Pons (tissue), 1 donor: ENCODE measurements at places on chromosomes 16 and 17.

GRCh38 chr16:81650982-81651562, 128.0 kb upstream of the PLCG2 start:
- DNase-seq: no peak

DNA sequence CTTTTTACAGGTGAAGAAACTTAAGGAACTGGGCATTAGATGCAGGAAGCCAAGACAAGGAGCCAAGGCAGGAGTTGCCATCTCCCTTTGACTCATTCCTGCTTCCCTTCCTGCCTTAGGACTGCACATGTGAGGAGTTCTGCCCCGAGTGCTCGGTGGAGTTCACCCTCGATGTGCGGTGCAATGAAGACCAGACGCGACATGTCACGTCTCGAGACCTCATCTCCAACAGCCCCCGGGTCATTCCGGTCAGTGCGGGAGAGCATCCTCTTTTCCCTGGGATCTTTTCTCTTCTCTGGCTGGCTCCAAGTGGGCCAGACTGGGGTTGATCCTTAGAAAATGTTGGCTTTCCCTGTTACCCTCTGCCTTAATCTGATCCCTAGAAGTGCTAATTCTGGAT, 6.6 kb downstream of the POLR2C start:
- DNase-seq: no peak

DNA sequence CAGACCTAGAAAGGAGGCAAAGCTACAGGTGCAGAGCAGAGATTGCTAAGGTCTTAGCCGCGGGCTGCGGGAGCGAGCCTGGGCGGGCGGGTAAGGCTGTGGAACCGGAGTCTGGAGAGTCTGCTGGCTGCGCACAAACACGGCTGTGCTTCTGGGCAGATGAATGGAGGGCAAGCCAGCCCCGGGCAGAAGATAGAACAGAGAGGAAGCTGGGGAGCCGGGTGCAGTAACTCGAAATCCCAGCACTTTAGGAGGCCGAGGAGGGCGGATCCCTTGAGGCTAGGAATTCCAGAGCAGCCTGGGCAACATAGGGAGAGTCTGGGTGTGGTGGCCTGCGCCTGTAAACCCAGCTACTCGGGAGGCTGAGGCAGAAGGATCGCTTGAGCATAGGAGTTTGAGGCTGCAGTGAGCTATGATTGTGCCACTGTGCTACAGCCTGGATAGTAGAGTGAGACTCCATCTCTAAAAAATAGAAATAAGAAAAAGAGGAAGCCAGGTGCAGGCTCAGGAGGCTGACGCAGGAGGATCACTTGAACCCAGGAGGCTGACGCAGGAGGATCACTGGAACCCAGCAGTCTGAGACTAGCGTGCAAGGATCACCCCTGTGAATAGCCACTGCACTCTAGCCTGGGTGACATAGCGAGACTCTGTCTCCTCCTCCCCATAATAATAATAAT, 56.3 kb downstream of the PITPNC1 start:
- no peak for DNase-seq

- no peak for DNase-seq
Observed at GRCh38 chr16:85424260-85425073, 188.7 kb upstream of the GSE1 start.

DNA sequence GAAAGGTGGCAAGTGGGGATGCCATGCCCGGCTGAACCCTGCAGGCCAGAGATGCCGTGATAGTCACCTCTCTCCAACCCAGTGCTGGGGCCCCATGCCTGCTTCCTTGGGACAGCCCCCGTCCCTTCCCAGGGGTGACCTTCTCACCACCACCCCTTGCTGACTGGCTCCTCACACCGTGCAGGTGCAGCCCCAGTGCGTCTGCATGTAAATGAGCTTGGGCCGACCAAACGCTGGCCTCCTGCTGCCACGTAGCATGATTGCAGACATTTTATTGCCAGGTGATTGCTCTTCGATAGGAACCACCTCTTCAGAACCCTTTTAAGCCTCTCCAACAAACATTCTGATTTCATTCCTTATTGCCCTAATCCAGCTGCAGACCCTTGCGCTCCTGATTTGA, 32.5 kb downstream of the ASIC2 start:
- DNase-seq: no peak

DNA sequence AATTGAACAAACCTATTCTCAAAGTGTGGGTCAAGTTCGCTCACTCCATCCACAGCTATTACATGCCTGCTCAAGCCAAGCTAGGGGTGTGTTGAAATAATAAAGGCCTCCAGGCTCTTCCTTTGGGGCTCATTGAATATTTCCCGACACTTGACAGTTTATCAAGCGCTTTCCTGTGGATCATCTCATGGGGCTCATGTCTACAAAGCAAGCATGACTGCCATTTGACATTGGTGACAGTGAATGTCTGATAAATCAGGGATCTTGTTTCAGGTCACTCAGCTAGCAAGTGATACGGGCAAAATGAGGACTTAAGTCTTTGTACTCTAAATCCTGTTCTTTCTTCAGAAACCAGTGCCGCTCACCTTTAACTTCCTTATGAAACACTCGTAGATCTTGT, 542.6 kb downstream of the TOX3 start:
- no peak for DNase-seq

DNA sequence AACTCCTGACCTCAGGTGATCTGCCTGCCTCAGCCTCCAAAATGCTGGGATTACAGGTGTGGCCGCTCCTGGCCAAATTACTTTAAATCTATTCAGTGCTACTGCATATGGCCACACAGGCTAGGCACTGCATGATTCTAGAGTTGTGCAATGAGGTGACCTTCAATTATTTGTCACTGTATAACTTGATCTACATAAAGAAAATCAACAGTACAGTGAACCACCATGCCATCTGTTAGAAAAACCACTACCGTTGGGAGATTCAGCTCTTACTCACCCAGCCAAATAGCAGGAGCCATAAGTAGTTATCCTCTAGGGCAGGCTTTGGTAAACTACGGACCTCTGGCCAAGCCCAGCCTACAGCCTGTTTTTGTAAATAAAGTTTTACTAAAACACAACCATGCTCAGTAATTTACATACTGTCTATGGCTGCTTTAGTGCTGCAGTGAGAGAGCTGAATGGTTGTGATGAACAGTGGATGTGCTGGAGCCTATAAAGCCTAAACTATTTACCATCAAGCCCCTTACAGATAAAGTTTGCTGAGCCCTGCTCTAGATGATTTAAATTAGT, 40.7 kb upstream of the TANC2 start:
- no peak for DNase-seq

GRCh38 chr16:3036726-3037315, at the start of gene BICDL2:
BICDL2 (minus strand) TSS chr16:3036944; CDS start chr16:3035496, 1,448 bp downstream.
- no peak for DNase-seq

DNA sequence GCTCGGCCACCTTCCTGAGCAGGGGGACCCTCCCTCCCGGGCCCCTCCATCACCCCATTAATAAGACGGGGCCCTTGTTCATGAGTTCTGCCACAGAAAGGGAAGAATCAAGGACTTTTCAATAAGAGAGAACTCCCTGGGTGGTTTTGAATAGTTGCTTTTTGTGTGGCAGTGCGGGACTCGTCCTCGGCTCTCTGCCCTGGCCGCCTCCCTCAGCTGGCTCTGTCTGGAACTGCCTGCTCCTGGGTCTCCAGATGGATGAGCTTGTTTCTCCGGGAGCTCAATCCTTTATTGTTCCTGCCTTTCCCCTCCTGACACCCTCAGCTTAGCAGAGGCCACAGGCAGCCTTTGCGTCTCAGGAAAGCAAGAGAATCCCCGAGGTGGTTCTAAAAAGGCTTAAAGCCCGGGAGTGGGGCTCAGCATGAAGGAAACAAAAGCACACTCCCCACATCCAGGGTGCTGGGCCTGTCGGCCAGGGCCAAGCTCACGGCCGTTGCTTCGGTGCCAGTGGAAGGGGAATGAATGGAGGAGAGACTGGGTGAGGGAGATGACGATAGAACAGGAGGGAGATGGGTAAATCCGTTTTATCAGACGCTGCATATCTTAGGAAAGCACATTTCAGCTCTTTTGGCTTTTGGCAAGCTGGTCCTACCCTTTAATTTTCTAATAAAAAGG, 60.2 kb downstream of the RAI1 start:
- DNase-seq: peak; percentile 96

DNA sequence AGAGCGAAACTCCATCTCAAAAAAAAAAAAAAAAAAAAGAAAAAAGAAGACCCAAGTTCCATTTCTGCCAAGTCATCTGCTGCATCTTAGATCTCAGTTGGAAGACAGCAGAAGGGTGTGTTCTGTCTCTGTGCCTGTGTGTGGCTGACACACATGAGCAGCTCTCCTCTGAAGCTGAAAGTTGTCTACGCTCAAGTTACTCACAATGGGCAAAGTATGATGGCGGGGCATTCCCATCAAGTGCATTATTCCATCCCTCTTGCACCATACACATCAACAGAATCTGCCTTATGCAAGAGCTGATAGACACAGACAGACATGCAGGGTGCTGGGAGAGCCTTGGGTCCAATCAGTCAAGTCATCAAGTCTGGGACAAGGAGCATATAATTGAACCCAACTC, 402.2 kb downstream of the XYLT1 start:
- DNase-seq: no peak

DNA sequence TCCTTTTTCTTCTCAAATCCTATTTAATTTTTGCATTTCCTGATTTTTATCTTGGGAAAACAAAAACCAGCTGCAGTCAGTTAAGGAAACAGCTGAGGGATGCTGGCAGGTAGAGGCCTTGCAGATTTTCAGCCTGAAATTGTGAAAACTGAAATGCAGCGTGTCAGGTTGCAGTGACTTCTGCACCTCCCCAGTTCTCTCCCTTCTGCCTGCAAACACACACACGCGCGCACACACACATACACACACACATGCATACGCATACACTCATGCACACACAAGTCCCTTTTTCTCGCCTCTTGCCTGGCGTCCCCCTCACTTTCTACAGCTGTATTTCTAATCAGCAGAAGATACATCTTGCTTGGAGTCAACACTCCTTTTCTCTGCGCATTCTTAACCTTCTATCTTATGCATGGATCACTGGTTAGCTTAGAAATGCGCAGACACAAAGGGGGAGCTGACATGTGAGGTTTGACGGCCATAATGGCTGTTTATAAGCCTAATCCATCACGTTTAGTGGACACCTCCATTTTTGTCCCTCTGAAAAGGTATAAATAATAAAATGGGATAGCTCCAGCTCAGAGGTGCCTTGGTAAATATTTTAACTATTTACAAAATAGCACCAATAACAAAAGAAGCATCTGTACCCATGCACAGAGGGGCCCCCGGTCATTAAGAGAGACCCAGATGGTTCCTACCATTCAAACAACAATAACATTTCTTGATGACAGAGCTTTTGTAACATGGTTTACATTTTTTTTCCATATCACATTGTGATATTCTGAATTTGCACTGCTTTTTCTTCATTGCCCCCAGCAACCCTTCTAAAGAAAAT, 392.1 kb upstream of the SALL1 start:
- no peak for DNase-seq

- no peak for DNase-seq
Observed at GRCh38 chr16:12220766-12221165, 244.2 kb downstream of the SNX29 start.

DNA sequence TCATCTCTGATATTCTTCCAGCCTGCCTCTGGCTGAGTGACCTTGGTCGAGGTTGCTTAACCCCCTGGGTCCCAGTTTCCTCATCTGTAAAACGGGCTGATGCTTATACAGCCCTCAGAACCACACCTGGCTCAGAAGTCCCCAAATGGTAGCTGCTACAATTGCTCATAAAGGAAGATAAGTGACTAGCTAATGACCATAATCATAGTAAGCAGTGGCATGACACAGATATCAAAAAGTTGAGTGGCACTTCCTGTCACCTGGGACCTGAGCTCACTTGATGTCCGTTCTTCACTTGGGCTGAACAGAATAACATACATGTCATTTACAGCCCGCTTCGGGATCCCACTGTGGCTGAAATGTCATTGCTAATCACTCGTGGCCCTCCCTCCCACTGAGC, 1.8 kb downstream of the MGRN1 start:
- DNase-seq: no peak

DNA sequence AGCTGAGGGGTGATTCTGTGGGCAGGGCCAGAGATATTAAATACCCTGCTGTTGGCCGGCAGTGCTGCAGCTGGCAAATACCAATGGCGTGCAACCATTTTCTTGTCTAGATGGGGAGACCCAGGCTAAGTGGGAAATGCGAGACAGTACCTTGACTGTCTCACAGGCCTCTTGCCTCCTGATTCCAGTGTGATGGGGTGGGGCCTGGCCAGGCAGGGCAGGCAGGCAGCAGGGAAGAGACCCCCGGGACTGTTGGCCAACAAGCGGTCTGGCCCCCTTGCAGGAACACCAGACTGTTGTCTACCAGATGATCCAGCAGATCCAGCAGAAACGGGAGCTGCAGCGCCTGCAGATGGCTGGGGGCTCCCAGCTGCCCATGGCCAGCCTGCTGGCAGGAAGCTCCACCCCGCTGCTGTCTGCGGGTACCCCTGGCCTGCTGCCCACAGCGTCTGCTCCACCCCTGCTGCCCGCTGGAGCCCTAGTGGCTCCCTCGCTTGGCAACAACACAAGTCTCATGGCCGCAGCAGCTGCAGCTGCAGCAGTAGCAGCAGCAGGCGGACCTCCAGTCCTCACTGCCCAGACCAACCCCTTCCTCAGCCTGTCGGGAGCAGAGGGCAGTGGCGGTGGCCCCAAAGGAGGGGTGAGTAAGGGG, 5.7 kb upstream of the CISD3 start:
- peak; percentile 86 for DNase-seq

- DNase-seq: no peak
Observed at GRCh38 chr17:56468840-56469239, 124.7 kb upstream of the NOG start.

DNA sequence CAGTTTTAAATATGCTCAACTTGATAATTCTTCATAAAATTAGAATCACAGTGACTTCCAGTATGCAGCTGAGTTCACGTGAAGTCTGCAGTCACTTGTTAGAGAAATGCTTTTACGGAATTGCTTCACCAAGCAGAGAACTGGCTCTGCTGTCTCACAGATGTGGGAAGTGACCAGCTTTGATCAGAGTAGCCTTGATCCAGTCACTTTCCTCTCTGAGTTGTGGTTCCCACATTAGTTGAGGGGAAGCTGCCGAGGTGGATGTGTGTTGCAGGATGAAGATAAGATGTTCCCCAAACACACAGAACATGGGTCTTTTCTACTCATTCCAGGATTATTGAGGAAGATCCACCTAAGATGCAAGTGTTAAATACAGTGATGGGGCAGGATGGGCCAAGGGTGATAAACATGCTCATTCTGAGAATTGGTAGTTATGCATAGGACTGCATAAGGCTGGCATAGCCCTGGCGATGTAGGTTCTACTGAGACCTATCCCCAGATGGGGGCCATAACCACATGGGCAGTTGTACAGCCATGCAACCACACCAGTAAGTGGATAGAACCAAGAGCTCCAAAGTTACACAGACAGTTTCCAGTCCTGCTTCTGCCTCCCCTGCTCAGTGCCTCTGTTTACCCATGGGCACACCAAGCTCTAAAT, 168.9 kb upstream of the MAF start:
- no peak for DNase-seq

DNA sequence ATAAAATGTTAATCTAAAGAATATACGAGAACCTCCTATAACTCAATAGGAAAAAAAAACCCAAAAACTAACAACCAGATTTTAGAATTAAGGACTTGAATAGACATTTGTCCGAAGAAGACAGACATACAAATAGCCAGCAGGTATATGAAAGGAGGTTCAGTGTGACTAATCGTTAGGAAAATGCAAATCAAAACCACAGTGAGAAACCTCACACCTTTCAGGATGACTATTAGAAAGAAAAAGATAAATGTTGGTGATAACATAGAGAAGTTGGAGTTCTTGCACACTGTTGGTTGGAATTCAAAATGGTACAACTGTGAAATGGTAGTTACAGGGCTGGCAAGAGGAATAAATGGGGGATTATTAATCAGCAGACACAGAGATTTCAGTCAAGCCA, 339.0 kb downstream of the TMEM114 start:
- DNase-seq: no peak

GRCh38 chr16:17780181-17780580, 309.4 kb upstream of the XYLT1 start:
- no peak for DNase-seq

- DNase-seq: no peak
Observed at GRCh38 chr17:14352136-14352535, 51.3 kb downstream of the HS3ST3B1 start.
